ENCODE measurements at places on chromosomes 6 and 20.

- H3K27me3 ChIP-seq, result no peaks in the 10 kb centered on the region
- H3K36me3 ChIP-seq, result peaks cover 24% of the 10 kb centered on the region
- no peak overlapping the region for H3K4me3 ChIP-seq
- H3K4me1 ChIP-seq, result peaks cover 8% of the 10 kb centered on the region
These were observed 140.9 kb downstream of the NCOA3 start for GRCh38 chr20:47642624-47643023.

- no peaks in the 10 kb centered on the region for H3K36me3 ChIP-seq
- H3K4me3 ChIP-seq, result peak overlapping the region; percentile 69
- H3K27ac ChIP-seq, result no peak overlapping the region
- peaks cover 35% of the 10 kb centered on the region for H3K4me1 ChIP-seq
These were observed 43.2 kb upstream of the OSTM1 start for GRCh38 chr6:108117427-108118358.

- no peak overlapping the region for H3K27ac ChIP-seq
- no peak for DNase-seq
- H3K27me3 ChIP-seq, result no peaks in the 10 kb centered on the region
- H3K36me3 ChIP-seq, result peaks cover 23% of the 10 kb centered on the region
- no peak overlapping the region for H3K4me3 ChIP-seq
- H3K4me1 ChIP-seq, result no peaks in the 10 kb centered on the region
These were observed 38.6 kb downstream of the SLC9A8 start for GRCh38 chr20:49851231-49851705.

DNA sequence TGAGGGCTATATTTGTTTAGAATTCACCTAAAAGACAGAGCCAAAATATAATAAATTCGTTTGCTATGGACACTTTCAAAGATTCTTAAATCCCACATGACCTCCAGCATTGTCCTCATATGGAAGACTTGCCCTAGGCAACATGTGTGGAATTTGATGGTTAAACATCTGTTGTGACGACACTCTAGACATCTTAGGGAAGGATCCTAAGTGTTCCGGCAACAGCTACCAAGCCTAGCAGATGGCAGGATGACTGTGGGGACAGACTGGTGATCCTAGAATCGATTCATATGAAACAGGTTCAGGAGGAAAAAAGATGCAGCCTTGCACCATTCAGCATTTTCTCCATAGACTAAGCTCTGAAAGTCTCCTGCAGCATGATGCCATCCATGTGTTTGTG, 77.6 kb upstream of the BACH2 start:
- H3K36me3 ChIP-seq, result no peaks in the 10 kb centered on the region
- H3K4me1 ChIP-seq, result no peaks in the 10 kb centered on the region
- no peaks in the 10 kb centered on the region for H3K27me3 ChIP-seq

GRCh38 chr20:32201296-32201976, 6.1 kb downstream of the PLAGL2 start:
- H3K4me3 ChIP-seq, result no peak overlapping the region
- DNase-seq, result no peak
